ENCODE measurements at places on chromosomes 2 and 18.

DNA sequence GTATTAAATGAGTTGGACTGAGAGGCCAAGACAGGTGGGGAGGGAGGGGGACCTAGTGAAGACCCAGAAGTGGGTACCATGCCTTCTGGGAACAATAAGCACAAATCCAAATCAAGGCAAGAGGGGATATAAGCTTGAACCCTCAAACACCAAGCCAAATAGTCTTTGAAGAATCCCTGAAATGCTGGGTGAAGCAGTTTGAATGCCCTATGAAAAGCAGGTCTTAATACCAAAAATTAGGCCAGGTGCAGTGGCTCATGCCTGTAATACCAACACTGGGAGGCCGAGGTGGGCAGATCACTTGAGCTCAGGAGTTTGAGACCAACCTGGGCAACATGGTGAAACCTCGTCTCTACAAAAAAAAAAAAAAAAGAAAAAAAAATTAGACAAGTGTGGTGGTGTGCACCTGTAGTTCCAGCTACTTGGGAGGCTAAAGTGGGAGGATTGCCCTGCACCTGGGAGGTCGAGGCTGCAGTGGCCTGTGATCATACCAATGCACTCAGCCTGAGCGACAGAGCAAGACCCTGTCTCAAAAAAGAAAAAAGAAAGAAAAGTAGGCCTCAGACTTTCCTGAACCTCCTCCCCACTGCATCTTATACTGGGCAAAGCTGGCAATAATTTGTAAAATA is 3.5 kb downstream of the PCBP1 start:
- DNase-seq: no peak

DNA sequence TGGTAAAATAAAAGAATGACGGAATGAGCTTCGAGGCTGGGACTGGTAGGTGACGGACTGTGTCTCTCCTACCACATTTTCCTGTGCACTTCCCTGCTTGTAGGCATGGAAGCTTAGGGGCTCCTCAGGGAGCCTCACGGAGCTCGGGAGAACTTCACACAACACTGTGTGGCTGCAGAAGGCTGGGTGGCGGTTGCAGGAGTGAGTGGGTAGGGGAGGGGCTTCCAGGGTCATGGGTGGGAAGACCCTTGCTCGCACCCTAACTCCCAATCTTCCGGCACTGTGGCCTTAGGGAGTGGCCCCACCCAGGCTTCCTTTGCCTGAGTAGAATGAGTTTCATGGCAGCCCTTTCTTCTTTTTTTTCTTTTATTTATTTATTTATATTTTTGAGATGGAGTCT is 128.6 kb downstream of the INHBB start:
- DNase-seq: no peak

DNA sequence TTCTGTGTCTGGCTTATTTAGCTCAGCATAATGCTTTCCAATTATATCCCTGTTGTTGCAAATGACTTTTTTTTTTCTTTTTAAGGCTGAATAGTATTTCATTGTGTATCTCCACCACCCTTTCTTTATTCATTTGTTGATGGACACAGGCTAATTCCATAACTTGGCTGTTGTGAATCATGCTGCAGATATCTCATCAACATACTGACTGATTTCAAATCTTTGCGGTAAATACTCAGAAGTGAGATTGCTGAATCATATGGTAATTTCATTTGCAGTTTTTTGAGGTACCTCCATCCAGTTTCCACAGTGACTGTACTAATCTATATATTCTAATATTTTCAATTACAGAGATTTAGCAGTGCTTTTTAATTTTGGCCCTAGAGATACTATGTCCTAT is 266.2 kb downstream of the TMX3 start:
- DNase-seq: no peak

DNA sequence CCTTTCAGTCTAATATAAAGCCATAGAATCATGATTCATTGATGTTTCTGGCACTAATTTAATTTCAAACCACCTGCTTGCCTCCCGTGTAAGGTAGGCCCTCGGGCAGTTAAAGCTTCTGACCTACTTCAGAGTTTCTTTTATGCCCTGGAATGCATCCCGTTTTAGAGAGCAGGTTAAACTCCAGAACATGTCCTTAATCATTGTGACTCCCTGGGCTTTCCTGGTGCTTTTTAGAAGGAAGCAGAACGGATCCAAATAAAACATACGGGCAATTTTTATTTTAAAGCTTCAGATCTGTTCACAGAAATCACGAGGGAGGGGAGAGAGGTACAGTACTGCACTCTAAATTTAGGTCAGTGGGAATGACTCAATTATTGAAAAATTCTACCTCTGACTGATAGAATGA is 134.8 kb downstream of the GCA start:
- DNase-seq: no peak

GRCh38 chr2:151914989-151915628 is 86.9 kb upstream of the ARL5A start:
- DNase-seq: no peak

GRCh38 chr2:74493546-74493945 is 5.9 kb downstream of the LBX2 start:
- DNase-seq: no peak

- DNase-seq: no peak
These were observed 24.4 kb upstream of the GAREM2 start for GRCh38 chr2:26148501-26148900.

DNA sequence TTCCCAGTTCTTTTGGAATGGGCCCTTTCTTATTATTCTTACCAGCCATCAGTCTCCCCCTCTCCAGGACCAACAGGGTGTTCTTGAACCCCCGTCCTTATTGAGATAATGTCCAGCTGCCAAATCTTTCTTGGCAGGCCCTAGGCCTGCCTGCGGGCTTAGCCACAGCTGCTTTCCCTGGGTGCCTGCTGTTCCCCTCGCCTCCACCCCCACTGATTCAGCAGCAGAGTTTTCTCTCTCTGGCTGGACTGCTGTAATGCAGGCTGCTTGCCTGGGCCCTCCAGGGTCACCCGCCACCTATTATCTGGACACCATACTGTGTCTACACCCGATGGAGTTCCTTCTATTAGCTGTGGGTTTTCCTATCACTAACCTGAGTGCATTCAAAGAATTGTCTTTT is 395.4 kb upstream of the ATP5MC3 start:
- DNase-seq: no peak

- no peak for DNase-seq
These were observed 619.4 kb upstream of the CHAC2 start for GRCh38 chr2:53148221-53148620.

GRCh38 chr2:195331129-195331528 is 325.9 kb upstream of the SLC39A10 start:
- DNase-seq: no peak

DNA sequence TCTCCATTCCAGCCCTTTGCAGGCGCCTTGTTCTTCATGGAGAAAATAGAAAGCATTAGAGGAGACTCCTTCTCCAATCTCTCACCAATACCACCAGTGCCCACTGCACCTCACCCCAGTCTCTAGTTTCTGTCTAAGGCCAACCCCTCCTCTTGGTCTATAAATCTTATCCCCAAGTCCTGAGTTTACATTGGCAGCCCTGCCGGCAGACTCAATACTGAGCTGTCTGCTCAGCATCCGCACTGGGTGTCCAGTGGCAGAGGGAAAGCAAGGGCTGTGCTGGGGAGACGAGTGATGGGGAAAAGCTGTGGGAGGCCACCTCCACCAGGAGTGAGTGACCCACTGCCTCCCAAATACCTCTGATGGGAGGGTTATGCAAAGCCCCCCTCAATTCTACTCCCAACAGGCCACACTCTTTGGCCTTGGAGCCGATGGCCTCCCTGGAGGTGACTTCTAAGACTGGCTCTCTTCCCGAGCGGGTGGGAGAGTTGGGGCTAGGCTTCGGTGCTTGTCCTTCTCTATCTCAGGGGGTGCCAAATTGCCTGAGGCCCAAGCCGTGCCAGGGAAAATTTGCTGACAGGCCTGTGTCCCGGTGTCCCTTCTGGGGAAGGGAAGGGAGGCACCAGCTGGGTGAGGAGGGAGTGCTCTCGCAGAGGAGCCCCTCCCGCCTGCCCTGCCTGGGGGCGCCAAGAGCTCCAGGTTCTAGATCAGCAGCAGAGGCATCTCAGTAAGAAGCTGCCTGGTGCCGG is 165.2 kb upstream of the MSH6 start:
- DNase-seq: no peak

- no peak for DNase-seq
These were observed 101.3 kb downstream of the FOXI3 start for GRCh38 chr2:88351249-88351601.

- no peak for DNase-seq
These were observed 13.8 kb upstream of the SCYGR1 start for GRCh38 chr2:227401550-227401949.

- DNase-seq: no peak
These were observed 273.0 kb downstream of the CCDC85A start for GRCh38 chr2:56456791-56457190.

- DNase-seq: no peak
These were observed 78.2 kb downstream of the ZEB2 start for GRCh38 chr2:144441711-144442141.

- DNase-seq: no peak
These were observed 63.8 kb downstream of the TMEM237 start for GRCh38 chr2:201579536-201579935.

DNA sequence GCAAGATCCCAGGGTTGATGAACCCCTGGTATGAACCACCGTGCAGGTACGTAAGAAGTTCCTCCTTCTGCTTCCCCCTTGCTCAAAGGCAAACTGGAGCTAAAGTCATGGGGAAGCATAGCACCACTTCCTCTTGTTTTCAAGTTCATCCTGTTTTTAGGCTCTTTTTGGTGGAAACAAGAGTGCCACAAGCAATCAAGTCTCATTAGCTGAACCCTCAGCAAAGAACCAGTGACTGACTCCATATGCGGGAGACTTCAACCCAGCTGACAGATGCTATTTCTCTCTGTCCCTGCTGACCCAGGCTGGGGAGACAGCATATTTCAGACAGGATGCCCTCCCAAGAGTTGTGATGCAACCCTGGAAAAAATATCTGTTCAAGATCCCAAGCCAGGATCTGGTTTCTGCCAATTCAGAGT is 47.7 kb downstream of the BCL2 start:
- DNase-seq: no peak

- peak; percentile 12 for DNase-seq
These were observed 200.6 kb upstream of the RASGRP3 start for GRCh38 chr2:33275689-33276444.

DNA sequence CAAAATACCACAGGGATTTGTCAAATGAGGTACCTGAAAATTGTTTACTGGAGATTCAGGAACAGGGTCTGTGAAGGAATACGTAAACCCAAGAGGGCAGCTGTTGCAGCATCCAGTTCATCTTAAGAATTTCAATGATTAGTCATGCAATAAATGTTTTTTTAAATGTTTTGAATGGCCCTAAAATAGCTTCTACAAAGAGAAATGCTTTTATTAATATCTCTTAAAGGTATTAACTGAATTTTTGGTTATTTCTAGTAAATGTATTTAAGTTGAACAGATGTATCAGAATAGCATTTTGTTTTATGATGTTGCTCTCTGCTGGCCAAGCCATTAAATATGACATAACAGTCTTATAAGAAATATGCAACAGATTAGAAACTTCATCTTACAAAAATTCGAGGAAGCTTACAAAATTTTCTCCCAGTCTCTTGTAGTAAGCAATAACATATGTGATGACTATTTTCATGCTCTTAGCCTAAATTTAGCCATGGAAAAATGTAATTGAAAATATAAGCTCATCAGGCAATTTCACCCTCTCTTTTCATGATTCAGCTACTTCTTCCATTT is 863.9 kb downstream of the SUCLG1 start:
- DNase-seq: no peak

DNA sequence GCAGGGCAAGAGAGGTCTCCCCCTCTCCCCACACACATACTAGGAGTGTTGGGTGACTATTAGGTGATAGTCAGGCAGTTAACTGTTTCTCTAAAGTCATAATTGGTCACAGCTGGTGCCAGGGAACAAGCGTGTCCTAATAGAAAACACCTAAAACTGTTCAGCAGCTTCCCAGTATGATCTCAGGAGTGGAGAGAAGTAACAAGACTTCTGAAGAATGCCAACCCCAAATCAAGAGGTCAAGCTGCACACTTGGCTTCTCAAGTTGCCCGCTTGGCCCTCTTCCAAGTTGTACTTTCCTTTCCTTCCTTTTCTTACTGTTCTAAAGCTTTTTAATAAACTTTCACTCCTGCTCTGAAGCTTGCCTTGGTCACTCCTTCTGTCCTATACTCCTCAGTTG is 22.4 kb upstream of the STAT1 start:
- DNase-seq: no peak

DNA sequence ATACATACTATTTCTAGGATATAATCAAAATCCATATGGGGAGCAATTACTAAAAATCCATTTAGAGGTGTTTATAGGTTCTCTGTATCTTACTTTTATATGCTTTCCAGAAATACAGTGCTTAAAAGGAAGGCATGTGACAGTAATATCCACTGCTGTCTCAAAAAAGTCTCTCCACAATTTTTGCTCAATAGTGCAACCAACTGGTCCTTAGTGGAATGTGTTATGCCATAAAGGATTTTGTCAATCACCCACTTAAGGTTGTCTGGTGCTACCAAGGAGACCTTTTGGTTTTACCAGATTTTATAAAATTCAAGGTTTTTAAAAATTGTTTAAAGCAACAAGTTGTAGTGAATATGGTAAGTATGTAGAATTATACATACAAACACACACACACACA is 328.5 kb upstream of the DSEL start:
- DNase-seq: no peak

GRCh38 chr2:165163761-165164160 is 40.1 kb downstream of the SCN3A start:
- DNase-seq: no peak

GRCh38 chr2:8214036-8214615 is 467.7 kb upstream of the ID2 start:
- no peak for DNase-seq

- no peak for DNase-seq
These were observed 57.4 kb downstream of the MYO1B start for GRCh38 chr2:191302459-191303139.

GRCh38 chr2:32464431-32464830 is 107.6 kb downstream of the BIRC6 start:
- no peak for DNase-seq

DNA sequence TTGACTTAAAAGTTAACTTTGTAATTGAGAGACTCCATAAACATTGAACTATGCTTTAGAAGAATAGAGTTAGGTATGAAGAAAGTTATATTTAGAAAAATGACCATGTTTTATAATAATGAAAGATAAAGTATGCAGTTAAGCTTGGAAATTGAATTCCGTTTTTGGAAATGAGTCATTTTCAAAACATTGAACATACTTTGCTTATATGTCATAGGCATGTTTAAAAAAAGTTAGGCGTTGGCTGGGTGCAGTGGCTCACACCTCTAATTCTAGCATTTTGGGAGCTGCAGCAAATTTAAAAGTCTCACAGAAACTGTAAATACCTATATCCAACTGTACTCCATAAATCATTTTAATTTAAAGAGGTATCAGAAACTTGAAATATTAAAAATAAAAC is 607.4 kb downstream of the CBLN2 start:
- no peak for DNase-seq

GRCh38 chr2:47307066-47307465 is 95.9 kb upstream of the MSH2 start:
- no peak for DNase-seq

- DNase-seq: no peak
These were observed 34.0 kb upstream of the COL3A1 start for GRCh38 chr2:188940171-188940570.

All from stimulated activated CD8-positive, alpha-beta memory T cell treated with anti-CD3 and anti-CD28 coated beads, Interleukin-2, amount 100 ng/mL, for 48 hours (primary cell).